ENCODE measurements at places on chromosomes 2 and 18. TPM values are rescaled to one million over a fixed set of nuclear protein-coding genes. Genes with fewer than 3 reads are reported as not detected.

Gene PLA2R1
- polyA plus RNA-seq = 3.5 TPM

Gene GNAL
- polyA plus RNA-seq = 3.0 TPM

Gene SRD5A2
- polyA plus RNA-seq = 0.30 TPM

Gene SKA1
- polyA plus RNA-seq = 9.8 TPM

Gene OTOS
- not detected for polyA plus RNA-seq

Gene UNC80
- polyA plus RNA-seq = 1.6 TPM

Gene WDR35
- polyA plus RNA-seq = 30.6 TPM

Gene IL1A
- polyA plus RNA-seq = 0.12 TPM

Gene UGT1A5
- polyA plus RNA-seq = not detected

Gene CRYGC
- polyA plus RNA-seq = not detected

Gene FEV
- not detected for polyA plus RNA-seq

Gene ANKRD29
- polyA plus RNA-seq = 57.7 TPM

Gene CACNB4
- polyA plus RNA-seq = 5.8 TPM

- no peak for DNase-seq
Measured at GRCh38 chr2:2046497-2046896, 284.6 kb downstream of the MYT1L start.

DNA sequence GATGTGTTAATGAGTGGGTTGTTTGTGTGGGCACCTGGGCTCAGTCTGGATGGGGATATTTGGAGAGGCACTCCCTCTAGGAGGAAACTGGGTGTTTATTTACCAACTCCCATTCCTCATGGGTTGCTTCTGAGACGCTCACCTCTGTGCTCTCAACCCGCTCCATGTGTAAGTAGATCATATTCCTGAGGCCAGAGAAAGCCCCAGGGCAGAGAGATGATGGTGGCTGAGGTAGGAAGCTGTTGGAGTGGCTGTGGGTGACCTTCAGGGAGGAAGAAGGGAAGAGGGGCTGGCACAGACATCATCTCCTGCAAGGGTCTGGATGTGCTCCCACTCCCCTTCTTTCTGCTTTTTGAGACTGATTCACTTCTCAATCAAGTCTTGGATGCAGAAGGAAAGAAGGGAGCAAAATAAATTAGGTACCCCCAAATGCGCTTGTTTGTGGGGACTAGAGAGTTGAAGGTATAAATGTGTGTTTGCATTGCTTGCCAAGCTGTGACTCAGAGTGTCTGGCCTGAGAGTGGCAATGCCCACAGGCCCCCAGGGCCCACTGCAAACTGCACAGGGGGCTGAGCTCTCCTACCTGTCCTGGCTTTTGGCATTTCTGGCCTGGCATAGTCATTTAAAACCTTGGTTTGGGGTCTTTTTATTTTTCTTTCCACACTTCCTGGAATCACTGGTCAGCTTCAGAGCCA is 57.2 kb upstream of the TNP1 start:
- DNase-seq = no peak

- no peak for DNase-seq
Measured at GRCh38 chr2:126038861-126039260, 617.1 kb upstream of the GYPC start.

GRCh38 chr18:45164551-45164950 is 450.7 kb upstream of the SLC14A2 start:
- no peak for DNase-seq

DNA sequence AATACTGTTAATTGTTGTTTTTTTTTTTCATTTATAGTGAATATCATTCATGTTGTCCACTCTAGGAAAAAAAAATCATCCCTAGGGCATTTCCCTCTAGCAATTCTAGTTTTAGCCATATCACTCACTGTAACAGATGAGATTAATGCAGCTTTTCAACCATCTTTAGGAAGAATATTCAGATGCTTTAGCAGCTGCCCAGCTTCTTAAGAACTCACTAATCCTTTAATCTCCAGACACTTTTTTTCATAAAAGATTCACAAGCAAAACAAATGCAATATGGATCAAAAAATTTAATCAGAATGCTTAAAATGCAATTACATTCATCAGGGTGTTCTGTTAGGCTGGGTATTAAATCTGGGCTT is 692.6 kb downstream of the ERBB4 start:
- DNase-seq = no peak

GRCh38 chr2:86031151-86031550 is 74.5 kb downstream of the POLR1A start:
- no peak for DNase-seq

DNA sequence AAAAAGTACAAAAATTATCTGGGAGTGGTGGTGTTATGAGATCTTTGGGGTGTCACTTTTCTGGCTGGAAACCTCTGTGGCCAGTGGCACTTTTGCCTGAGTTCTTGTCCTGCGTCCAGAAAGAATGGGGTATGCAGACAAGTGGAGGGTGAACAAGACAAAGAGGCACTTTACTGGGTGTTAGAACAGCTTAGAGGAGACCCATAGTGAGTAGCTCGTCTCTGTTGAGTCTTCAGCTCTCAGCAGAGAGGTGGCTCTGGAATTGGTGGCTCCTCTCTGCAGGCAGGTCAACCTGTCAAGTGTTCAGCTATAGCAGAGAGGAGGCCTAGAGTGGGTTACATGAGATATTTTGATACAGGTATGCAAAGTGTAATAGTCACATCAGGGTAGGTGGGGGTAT is 26.1 kb downstream of the CRYGD start:
- no peak for DNase-seq

DNA sequence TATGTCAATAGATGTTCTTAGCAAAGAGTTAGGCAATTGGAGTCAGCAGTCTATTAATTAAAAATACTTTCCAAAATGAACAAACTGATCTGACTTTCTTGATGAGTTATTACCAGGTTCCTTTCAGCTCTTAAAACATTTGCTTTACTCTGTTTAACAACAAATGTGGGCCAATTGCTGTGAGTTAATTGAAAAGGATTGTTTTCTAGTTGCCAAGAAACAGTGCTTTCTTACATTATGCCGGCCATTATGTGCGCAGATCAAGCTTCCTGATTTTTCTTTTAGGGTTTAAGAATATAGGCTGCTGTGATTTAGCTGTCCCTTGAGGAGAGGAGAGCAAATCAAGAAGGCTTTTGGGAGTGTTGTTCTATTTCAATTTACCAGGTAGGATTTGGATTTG is 50.5 kb upstream of the ITPRID2 start:
- no peak for DNase-seq

DNA sequence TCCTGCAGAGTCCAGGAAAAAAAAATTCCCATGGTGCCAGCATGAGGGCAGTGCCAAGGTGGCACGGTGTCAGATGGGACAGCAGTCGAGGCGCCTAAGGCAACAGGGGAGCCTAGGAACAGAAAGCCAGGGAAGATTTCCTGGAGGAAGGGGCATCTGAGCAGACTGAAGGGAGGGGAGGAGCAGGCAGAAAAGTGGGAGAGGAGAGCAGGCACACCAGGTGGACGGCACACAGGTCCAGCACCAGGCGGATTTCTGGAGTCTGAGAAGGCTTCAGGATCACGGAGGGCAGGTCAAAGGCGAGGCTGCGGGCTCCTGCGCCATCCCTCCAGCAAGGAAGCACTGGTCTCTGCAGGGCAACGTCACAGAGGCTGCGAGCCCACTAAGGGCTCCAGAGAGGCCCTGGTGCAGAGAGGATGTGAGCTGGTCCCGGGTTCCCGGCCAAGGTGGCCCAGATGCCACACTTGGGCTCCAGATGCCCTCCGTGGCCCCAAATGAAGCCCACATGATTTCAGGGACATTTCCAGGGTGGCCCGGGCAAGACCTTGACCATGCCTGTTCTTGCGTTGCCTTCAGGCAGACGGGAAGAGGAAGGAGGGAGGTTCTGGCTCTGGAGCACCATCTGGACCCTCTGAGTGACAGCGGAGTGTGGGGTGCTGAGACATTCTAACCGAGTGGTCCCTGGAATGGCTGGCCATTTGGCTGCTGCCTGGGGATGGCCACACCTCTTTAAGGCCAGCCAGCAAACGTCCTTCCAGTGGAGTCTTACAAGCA is 4.1 kb downstream of the HS6ST1 start:
- DNase-seq = no peak

DNA sequence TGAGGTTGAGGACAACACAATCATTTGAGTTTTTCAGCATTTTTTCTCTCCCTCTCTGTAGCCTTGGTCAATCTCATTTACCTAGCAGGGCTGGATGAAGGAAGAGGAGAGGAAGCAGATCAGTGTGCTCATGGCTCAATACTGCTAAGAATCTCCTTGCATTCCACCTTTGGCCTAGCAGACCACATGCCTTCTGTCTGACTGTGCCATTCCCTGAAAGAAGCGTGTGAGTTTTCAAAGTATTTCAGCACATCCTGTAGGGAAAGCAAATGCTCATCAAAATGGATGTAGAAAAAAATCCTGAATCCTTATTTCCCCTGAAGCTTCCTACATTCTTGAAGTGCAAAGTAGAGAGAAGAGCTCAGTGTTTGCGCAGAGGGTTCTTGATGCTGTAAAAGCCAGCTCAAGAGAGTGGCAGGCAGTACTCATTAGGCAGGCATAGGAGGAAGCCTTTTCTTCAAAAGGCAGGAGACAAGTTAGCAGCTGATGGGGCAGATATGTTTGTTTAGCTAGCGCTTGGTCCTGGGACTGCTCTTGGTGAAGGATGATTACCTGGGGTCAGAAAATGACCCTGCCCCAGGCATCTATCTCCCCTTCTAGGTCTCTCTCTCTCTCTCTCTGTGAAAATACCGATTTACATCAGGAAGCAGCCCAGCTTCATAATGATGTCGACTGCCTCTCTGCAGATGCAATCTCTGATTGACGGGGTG is 14.4 kb upstream of the PIK3C3 start:
- no peak for DNase-seq

DNA sequence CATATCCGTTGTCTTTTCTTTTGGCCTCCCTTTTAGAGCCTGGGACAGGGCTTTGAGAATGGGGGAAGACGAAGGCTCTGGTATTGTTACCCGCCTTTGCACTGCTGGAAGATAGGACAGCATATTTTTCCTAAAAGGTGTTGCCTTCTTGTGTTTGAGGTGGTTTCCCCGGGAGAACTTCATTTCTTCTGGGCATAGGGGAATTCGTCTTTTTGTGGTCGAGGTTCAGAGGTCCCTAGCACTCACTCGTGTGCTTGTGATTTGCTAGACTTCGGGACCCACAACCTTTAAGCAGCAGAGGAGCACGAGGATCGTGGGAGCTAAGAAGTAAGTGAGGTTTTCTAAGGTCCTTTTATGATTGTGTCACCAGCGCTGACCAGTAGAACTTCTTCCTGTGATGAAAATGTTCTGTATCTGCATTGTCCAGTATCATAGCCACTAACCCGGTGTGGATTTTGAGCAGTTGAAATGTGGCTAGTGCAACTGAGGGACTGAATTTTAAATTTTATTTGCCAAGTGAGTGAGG is 611 bp downstream of the ZNF512 start:
- no peak for DNase-seq

GRCh38 chr2:84801811-84802210 is 79.1 kb downstream of the TRABD2A start:
- DNase-seq = no peak

GRCh38 chr2:152730591-152731333 is 12.3 kb downstream of the ARL6IP6 start:
- DNase-seq = no peak

GRCh38 chr2:74188018-74188601 is 9.4 kb upstream of the MOB1A start:
- no peak for DNase-seq

GRCh38 chr2:97657986-97658690 is 5.7 kb downstream of the ACTR1B start:
- DNase-seq = no peak

- no peak for DNase-seq
Measured at GRCh38 chr2:36541891-36542595, 55.9 kb downstream of the FEZ2 start.

DNA sequence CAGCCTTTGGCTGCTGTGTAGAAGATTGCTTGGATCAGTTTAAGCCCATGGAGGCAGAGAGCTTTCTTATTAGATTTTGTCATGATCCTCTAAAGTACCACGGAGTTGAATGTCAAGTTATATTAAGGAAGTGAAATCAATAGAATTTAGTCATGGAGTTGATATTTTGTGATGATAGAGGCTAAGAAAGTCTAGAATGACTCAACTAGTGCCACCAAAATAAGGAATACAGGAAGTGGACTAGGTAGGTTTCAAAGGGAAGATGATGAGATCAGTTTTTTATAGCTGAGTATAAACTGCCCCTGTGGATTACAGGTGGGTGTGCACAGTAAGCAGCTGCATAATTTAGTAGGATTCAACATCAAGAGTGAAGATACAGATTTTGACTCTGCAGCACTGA is 25.2 kb downstream of the FBXO36 start:
- no peak for DNase-seq

- no peak for DNase-seq
Measured at GRCh38 chr2:84417453-84418145, 41.5 kb downstream of the SUCLG1 start.

DNA sequence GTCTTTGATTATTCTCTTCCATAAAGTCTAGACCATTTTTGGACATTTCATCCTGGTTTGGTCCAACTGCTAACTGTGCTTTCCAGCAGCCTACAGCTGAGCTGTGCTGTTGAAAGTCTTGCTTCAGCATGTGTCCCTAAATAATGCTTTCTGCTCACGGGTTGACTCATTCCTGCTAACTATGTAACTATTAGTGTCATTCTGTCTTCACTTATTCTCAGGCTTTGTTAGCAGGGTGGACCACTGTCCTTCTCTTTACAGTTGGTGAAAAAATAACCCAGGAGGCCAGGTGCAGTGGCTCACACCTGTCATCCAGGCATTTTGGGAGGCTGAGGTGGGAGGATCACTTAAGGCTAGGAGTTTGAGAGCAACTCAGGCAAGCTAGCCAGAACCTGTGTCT is 8.9 kb downstream of the ADAM23 start:
- no peak for DNase-seq

DNA sequence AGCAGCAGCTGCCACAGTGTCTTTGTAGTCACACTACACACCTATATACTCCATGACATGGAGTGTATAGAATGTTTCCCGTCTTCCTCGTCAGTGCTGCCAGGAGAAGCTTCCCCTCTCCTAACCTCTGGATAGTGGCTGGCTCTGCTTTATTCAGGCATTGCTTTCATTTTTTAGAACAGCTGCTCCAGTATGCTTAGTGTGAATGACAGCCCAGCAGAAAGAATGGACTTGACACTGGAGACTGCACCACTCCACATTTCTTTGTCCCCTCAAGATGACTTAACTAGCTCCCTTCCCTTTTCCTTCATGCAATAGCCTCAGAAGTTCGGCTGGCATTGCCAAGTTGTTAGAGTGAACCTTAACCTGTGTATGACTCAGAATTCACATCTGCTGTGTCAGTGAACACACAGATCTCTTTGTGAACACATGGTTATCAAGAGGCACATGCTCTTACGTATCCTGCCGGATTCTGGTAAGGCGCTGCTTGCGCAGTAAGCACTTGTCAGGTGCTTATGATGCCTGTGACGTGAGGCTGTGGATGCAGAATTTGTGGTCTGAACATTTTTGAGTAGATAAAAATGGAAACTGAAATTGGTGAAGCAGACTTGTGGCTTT is 73.9 kb downstream of the NEDD4L start:
- no peak for DNase-seq

DNA sequence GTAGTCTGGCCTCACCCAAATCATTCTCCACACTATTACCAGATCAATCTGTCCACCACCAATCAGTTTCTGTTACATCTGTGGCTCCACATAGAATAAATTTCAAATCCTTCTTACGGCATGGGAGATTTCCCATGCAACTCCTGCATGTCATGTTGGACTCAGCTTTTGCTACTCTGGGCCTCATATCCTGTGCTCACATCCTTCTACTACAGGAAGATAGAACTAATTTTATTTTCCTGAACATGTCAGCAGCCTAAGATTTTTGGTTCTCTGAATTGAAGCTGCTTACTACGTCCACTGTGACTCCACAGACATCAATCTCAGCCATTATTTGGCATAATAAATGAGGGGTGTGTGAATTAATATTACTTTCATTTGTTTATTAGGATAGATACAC is 181.1 kb downstream of the CCDC85A start:
- DNase-seq = no peak

GRCh38 chr18:34871435-34871834 is 161.3 kb downstream of the DTNA start:
- no peak for DNase-seq

Data from right lung (tissue), 10 donors.